Left renal pelvis (tissue), 4 donors: ENCODE measurements at places on chromosomes 2 and 18. TPM values are rescaled to one million over a fixed set of nuclear protein-coding genes. Genes with fewer than 3 reads are reported as not detected.

- no peak for DNase-seq
These were observed 8.2 kb downstream of the PROM2 start for GRCh38 chr2:95282458-95282857.

LRRC30 gene
- 1.4 TPM for polyA plus RNA-seq

DNA sequence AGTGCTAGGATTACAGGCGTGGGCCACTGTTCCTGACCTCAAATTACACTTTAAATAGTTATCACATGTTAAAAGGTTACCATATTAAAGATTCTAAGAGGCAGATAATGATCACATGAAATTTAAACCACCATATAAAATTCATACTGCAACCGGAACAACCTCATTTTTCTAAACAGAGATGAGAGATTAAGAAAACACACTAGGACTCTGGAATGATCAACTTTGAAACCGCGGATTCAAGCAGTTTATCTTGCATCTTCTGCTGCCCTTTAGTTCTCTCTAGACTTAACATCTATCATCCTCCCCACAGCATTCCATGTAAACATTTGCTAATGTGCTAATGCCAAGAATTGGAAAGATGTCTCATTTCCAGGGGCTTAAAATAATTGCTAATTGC is 115.8 kb downstream of the PIGN start:
- no peak for DNase-seq

DNA sequence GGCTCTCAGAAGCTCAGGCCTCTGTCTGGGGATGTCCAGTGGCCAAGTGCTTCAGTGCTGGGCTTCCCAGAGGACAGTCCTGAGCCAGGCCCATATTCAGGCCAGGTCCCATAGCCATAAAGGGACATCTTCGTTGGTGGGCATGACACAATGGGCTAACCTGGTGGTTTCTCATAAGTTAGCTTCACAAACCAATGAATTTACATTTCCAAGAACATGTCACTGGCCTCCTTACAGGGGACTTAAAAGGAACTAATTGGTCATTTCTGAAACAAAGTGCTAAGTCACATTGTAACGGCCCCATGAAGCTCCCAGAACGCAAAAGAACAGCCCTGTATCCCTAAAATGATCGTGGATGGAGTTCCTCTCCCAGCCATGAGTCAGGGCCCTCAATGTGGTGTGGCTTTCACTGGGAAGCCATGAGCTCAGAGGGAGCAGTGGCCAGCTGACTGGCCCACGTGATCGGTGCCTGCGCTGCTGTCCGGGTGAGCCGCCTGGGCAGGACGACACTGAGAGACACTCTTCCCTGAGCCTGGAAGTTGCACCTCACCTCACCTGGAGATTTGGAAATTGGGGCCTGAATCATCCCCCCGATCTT is 163.7 kb upstream of the APCDD1 start:
- no peak for DNase-seq

- DNase-seq, result no peak
These were observed 671.9 kb upstream of the PKDCC start for GRCh38 chr2:41375901-41376300.

DNA sequence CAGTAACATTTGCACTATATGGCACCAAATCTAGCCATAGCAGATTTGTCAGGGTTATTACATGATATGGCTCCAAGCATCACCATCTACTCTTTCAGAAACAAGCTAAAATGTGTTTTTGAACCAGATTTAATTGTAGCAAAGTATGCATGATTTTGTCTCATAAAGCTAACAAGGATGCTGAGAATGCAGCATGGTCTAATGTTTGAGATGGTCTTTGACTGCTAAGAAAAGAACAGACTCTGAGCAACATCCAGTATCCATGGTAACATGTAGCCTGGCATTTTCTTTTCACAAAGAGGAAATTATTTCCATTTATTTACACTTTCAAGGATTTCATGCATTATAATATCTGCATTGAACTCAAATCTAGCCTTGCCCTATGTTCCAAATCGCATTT is 206.5 kb downstream of the PDE1A start:
- no peak for DNase-seq

DNA sequence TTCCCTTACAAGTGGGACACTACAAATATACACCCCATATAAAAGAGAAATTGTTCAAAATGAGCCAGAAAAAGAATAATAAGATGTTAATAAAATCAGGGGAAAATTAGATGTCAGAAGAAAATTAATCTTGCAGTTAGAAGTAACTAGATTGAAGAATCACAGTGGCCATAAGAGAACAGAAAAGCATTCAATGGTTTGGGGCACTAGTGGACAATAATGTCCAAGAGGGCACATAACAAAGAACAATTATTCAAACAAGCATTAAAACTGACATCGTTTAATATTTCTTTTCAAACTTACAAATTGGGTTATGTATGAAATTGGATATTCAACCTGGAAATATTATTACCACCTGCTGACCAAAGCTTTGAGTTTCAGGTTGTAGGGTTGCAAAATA is 12.9 kb downstream of the TCF4 start:
- no peak for DNase-seq

GRCh38 chr2:148926981-148927401 is 52.0 kb downstream of the KIF5C start:
- DNase-seq, result no peak

- DNase-seq, result no peak
These were observed 54.7 kb downstream of the E2F6 start for GRCh38 chr2:11411244-11411643.

MTA3 gene
- 65.6 TPM for polyA plus RNA-seq

CENPA gene
- 16.9 TPM for polyA plus RNA-seq

GPR45 gene
- 0.13 TPM for polyA plus RNA-seq

DNA sequence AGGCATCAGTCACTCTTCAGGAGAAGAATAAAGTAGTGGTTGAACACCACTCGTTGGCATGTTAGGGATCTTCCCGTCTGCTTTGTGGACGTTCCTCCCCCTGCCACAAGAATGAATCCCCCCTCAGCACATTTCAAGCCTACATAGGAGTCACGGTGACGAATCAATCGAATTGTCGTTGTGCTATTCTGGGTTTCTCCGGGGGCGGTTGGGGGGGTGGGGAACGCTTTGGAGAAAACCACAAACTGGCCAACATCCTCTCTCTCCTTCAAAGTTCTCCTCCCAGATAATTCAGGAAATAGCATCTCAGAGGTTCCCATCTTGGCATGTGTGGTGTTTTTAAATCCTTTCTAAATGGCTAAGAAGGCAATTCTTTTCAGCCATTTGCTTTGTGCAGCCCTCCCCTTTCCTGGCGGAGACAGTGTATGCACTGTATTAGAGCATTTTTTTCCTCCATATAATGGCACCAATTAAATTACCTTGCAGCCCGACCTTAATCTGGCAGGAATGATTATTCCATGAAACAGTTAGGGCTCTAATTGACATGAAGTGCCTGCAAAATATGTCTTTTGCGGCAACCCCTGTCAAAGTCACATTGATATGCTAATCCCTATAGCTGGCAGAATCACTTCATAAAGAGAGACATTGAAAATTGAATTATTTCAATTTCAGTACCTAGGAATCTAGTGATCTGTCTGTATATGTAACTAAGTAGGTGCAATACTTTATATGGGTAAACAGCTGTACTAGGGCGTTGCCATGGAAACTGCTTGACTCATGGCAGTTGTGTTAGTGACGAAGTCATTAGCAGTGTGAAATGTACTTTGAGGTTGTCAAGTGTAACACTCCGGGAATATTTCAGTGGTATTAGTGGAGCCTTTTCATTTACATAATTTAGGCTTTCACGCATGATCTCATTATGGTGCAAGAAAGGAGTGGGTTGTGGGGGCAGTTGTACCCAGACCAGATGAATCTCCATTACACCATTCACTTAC is 323.4 kb upstream of the SLC14A2 start:
- no peak for DNase-seq

DSEL gene
- polyA plus RNA-seq, result 24.5 TPM

DNA sequence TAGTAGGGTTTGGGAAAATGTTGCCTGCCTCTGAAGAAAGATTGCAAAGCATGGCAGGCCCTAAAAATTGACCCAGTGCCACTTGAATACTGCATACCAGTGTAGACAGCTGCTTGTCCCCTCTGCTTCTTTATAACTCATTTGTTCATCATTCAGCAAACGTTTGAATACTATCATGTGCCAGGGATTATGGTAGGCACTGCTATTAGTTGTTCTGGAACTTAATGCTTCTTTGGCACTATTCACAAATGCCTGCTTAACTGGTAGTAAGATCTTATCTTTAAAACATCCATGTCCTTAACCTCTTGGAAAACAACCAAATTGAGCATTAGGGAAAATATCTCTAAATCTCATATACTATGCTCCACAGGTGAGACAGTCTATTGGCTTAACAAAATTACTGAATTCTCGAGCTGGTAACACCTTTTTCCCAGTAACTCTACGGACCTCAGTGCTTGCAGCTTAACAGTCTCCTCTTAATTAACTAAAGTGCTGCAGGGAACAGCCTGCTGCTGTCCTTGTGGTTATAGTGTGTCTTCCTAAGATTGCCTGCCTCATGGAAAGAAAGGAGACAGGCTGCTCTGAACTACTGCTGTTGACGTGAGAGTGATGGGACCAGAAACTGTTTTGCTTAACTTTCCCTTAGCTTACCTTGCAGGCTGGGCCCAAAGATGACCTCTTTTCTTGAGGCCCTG is 93.2 kb downstream of the MIB1 start:
- DNase-seq, result no peak

- no peak for DNase-seq
These were observed 10.6 kb upstream of the MPP4 start for GRCh38 chr2:201709049-201709448.

DNA sequence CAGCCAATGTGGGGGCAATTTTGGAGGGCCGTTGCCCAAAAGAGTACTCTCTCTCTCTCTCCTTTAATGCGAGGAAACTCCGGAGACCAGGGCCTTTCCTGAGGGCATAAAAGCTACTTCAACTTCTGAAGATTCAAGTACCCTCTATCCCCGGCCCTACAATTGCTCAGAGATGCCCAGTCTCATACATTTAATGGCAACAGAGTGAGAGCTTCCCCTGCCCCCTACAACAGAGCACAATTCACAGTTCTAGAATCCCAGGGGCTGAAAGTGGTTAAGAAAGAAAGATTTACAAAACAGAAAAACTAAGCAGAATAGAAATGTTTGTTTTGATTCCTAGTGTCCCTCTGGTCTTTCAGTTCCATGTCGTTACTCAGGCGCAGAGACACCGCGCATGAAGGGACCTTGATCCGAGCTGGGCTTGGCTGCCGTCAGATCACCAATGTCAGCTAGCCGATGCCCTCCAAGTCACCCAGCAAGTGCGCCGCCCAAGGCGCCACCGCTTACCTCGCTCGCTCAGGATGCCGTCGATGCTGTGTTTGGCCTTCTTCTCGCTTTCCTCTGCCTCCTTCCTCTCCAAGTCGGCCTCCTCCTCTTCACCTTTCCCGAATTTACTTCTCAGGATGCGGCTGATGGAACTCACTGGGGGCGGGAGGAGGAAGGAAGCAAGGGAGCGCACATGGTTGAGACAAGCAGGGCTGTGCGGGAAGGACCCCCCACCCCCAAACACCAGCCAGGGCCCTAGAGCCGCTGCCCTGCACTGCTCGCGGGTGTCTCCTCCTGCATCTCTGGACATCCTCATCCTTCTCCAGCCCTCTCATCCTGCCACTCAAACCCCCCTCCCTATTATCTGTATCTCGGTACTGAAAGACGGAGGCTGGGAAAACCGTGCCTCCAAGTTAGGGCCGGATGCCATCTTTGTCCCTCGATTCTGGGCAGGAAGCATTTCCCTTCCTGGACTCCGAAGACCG is 4.9 kb downstream of the PAX3 start:
- DNase-seq, result no peak

GRCh38 chr18:525036-525797 is 24.7 kb upstream of the COLEC12 start:
- DNase-seq, result no peak

DNA sequence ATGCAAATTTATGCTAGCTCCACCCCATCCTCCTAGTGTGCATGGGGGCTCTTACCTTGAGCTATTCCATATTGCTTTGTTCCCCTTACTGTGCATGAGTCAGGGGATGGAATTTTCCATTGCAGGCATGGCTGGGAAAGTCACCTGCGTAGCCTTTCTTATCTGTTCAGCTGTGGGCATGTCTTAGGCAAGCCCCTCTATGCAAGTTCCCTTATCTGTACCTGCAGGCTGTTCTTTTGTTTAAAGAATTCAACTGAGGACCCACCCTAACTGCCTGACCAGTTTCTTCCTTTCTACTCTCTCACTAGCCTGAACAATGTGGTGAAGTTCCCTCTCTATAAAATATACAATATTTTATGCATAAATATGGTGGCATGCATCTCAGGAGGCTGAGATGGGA is 54.2 kb upstream of the CDCA7 start:
- no peak for DNase-seq

GRCh38 chr2:24107-24506 is 22.2 kb downstream of the FAM110C start:
- no peak for DNase-seq

- peak; percentile 36 for DNase-seq
These were observed 26.9 kb upstream of the KCTD1 start for GRCh38 chr18:26574958-26575864.

DNA sequence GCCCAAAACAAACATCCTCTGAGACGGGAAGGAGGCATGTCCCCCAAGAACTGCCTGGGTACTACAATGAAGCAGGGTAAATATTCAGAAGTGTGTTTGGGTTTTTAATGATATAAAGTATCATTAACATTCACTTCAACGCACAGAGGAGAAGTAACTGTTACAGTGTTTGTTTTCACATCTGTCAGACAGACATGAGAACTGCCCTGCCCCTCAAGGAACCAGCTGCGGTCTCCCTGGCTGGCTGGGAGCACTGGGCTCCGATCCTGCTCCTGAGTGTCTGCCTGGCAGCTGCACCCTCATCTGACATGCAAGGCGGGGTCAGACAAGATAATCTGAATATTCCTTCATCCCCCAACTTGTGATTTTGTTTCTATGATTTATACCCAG is 75.6 kb downstream of the MBP start:
- no peak for DNase-seq

MAL gene
- polyA plus RNA-seq, result 329 TPM

DNA sequence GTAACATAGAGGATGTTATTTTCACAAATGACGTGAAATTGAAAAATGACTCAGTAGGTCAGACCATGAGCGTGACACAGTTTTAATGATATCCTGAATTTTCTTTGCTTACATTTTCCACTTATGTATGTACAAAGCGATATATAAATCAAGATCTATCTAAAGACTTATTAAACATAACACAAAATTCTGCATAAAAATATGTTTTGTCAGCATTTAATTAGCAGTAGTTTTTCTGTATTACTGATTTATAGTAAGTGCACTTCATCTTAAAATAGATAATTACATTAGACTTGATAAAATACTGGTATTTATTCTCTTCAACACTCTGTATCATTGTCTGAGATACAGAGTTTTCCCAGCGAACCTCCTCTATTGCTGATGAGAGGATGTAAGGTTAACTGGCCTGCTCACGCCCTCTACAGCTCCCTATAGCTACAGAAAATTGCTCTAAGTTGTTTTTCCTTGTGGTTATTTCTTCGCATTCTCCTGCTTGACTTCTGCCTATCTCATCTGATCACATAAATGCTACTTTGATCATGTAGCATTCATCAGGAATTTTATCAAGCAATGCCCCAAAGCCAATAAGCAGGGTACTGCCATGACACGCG is 548.8 kb upstream of the REG3G start:
- no peak for DNase-seq

EIPR1 gene
- polyA plus RNA-seq, result 27.5 TPM

SCN1A gene
- polyA plus RNA-seq, result 0.29 TPM
